Activated naive CD4-positive, alpha-beta T cell treated with anti-CD3 and anti-CD28 coated beads for 36 hours (primary cell): ENCODE measurements at places on chromosomes 7 and 10. TPM values are rescaled to one million over a fixed set of nuclear protein-coding genes. Genes with fewer than 3 reads are reported as not detected.

DNA sequence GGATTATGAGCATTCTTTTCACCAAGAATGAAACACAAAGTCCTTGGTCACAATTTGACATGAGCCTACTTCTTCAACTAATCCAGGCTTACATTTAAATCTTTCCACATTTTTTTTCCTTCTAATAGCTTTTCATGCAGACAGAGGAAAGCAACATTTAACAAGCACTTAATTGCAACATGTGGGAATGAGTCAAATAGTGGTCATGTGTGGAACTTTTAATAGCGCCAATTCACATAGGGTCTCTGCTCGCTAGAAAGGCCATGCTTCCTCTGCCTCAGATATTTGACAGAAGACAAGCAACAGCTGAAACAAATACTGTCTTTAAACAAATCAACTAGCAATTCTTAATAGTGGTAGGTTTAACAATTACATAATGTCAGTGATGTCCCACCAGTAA, 285.9 kb upstream of the ETV1 start:
- DNase-seq = no peak

DNA sequence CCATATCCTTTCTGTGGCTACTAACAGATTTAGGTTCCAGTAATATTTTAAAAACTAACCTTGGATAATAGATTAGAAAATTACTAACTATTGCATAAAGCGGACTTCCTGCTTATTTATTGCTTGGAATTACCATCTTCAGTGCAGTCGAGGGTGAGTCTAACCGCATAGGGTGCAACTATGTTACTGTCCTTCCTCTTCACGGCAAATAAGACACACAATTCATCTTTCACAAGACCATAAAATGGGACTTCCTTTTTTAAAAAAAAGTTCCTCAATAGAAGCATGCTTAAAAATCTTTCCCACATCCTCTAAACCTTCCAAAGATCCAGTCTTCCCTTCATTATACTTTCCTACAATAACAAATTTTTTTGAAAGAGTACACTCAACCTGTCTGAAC, 2.1 kb downstream of the SLC25A40 start:
- no peak for DNase-seq

DNA sequence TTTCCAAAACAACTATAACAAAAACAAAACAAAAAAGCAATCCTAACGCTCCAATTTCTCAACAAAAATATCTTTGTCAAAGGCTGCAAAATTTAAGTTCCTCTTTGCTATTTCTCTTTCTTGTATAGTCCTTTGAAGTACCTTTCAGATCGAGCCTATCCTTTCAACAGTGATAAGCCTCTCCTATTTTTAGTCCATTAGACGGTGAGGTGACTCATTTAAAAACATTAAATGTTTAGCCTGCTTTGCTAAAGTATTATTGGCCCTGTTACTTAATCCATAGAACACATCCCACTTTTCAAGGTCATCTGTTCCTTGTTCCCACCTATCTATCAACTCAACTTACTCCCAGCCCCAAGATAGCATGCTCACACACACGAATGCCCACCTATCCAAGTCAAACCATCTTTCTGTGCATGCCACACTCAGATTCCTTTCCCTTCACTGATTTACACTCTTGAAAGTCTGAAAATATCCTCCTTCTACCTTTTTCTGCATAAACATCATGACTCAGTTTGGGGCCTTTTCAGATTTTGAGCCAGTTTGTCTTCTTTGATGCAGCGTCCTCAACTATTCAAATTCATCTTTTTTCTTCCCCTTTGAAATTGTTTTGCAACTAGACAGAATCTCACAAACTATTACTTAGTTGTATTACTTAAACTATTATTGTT, 224.9 kb upstream of the TMEM229A start:
- DNase-seq = no peak

DNA sequence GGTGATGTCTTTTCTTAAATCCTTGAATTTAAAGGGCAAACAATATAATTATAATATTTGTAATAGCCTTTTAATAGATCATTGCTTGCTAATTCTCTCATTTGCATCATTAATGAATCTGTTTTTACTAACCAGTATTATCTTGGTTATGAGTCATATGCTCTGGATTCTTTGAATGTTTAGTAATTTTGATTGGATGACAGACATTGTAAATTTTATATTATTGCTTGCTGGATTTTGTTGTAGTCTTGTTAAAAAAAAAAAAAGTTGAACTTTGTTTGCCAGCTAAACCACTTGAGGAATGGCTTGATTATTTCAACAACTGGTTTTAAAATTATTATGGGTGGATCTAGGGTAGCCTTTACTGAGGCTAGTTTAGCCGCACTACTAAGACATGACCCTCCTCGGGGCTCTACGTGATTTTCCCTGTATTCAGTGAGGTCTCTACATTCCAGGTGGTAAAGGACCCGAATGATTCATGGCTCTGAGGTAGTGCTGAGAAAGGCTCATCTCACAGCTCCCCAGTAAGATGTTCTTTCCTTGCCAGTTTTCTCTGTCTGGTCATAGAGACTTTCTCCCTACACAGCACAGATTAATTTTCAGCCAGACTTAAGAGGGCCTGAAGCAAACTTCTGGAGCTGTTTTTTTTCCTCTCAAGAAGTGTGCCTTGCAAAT, 8.5 kb downstream of the C10orf90 start:
- no peak for DNase-seq

GRCh38 chr10:101244321-101245050, 15.2 kb upstream of the LBX1 start:
- DNase-seq = no peak

DNA sequence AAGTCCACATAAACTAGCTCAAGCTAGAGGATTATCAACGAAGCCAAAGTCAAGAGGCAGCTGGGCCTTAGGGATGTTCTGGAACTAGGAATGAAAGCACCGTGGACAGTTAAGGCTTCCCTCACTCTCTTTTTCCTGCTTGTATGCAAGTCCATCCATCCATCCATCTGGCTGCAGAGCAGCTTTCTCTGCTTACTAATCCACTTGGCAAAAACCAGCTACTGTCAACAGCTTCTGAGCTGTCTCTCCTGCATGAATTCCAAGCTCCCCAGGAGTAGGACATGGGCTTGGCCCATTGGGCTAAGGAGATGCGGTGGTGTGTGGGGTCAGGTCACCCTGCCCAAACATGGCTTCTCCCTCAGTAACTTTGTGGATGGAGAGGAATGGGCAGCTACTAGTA, 66.2 kb downstream of the NAMPT start:
- no peak for DNase-seq

DNA sequence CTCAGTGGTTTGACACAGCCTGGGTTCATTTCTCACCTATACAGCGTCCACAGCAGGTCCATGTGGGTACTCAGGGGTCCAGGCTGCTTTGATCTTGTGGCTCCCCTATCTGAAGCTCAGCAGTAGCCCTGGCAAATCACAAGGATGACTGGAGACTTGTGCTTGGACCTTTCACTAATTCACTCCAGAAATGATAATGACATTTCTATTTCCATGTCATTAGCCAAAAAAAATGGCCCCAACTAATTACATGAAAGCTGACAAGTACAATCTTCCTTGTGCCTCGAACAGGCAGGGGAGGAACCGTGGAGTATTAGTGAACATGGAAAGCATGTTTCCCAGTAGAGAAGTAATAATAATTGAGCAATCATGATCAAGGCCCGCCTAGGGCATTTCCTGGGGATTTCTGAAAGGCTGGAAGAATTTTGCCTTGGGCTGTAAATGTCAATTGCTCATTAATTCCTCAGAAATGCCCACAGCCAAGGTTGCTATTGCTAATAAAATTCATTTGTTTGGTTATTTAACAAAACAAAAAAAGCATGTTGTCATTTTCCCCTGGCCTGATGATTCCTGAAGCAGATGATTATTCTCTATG, 586.1 kb downstream of the SDK1 start:
- DNase-seq = no peak

GRCh38 chr7:21611129-21611528, 68.3 kb downstream of the DNAH11 start:
- DNase-seq = no peak

- no peak for DNase-seq
Observed at GRCh38 chr10:100334762-100335161, 4.7 kb upstream of the PKD2L1 start.

GRCh38 chr7:151120896-151121295, 34.6 kb downstream of the AGAP3 start:
- DNase-seq = no peak

DNA sequence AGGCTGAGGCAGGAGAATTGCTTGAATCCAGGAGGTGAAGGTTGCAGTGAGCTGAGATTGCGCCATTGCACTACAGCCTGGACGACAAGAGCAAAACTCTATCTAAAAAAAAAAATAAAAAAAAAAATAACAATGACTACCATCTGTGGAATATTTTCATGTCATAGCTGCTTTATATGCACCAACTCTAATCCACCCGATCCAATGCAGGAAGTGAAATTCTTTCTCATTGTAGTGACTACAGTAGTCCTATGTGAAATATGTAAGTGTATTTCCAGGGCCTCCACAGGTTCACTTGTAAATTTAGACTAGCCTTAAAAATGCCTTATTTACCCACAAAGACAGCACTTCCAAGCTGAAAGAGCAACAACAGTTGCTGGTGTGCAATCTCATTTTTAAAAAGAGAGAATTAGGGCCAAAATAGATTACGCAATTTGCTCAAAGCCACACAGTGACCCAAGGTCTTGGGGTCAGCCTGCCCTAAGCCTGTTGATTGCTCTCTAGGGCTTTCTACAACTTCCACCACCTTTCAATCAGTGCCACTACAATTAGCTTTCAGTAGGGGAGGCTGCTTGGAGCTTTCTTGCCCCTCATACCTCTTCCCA, 25.8 kb upstream of the EGFR start:
- no peak for DNase-seq

GRCh38 chr10:68082872-68083271, 7.8 kb upstream of the HERC4 start:
- no peak for DNase-seq

- no peak for DNase-seq
Observed at GRCh38 chr10:31669357-31669756, 259.3 kb downstream of the ARHGAP12 start.

DNA sequence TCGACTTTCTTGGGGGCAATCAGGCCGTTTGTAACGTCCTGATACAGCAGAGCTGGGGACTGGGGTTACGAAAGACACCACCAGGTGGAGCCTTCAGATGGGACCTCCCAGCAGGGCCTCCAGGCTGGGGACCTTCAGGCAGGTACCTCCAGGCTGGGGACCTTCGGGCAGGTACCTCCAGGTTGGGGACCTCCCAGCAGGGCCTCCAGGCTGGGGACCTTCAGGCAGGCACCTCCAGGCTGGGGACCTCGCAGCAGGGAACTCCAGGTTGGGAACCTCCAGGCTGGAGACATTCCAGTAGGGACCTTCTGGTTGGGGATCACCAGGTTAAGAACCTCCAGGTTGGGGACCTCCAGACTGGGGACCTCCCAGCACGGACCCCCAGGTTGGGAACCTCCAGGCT, 23.5 kb upstream of the GPR146 start:
- DNase-seq = no peak

CRHR2 gene
- total RNA-seq = not detected

CCDC172 gene
- total RNA-seq = not detected

UPK3BL2 gene
- 5.5 TPM for total RNA-seq

PHYHIPL gene
- not detected for total RNA-seq

AMZ1 gene
- total RNA-seq = 0.36 TPM

PCDH15 gene
- total RNA-seq = not detected

ZNF32 gene
- total RNA-seq = 17.8 TPM

NPFFR1 gene
- not detected for total RNA-seq

EN2 gene
- total RNA-seq = not detected

CHAT gene
- total RNA-seq = not detected

ADAM12 gene
- total RNA-seq = not detected

AQP1 gene
- 0.25 TPM for total RNA-seq

ITPRID1 gene
- not detected for total RNA-seq

ANKRD61 gene
- not detected for total RNA-seq

RBM20 gene
- 0.50 TPM for total RNA-seq
